ENCODE measurements at places on chromosomes 11 and 22.

GRCh38 chr11:102553835-102554282 lies 23.3 kb upstream of the MMP7 start:
- no peak for DNase-seq

- no peak for DNase-seq
These were observed 112.2 kb downstream of the SBF2 start for GRCh38 chr11:10181811-10182210.

DNA sequence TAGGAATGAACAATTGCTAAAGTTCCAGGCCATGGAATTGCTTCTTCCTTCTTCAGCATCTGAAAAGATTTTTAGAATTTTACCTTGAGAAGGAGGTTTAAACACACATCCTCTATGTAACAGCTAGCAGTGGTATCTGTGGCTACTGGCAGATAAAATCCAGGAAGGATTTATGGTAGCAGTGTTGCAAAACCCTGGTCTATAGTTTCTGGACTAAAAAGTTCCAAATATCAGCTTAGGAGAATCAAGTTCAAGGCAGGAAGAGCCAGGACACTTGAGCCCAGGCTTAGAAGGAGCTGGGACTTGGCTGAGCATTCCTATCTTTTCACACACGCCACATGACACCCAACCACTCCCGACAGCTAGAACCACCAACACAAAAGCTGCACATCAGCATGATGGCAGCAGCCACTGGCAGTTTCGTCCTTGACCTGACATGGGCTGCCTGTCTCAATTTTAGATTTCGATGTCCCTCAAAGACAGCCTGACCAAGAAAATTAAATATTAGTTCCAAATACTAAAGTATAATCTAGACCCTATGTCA lies 14.1 kb downstream of the LARGE2 start:
- no peak for DNase-seq

- no peak for DNase-seq
These were observed 6.0 kb upstream of the CARD10 start for GRCh38 chr22:37525073-37525745.

- DNase-seq: no peak
These were observed 111.3 kb upstream of the PAX6 start for GRCh38 chr11:31922450-31922849.

GRCh38 chr11:6655790-6656583 lies at the start of gene DCHS1:
Gene DCHS1 (minus strand): TSS chr11:6655809. CDS start chr11:6641613, 14,196 bp downstream.
- DNase-seq: no peak

DNA sequence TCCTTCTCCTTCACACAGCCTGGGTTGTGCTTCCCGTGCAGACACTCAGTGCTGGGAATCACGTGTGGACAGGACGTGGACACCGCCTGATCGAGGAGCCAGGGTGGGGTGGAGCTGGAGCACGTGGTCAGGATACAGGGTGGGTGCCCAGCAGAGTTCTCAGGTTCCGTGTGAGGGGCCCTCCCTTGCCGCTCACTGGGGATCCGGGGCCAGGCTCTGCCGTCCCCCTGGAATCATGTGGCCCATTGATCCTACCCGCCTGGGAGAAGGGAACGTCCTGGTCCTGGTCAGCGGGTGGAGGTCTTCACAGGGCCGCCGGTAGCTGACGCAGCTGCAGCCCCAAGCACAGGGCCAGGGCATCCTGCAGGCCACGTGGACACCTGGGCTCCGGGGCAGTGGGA lies 397.7 kb downstream of the TBC1D22A start:
- DNase-seq: no peak
